ENCODE measurements at places on chromosomes 1 and 21. TPM values are rescaled to one million over a fixed set of nuclear protein-coding genes. Genes with fewer than 3 reads are reported as not detected.

Gene CFHR3
- not detected for total RNA-seq

Gene RRP1B
- total RNA-seq: 12.1 TPM

Gene PTPN22
- 0.59 TPM for total RNA-seq

Gene SPATA17
- total RNA-seq: under 0.01 TPM

Gene TTLL7
- total RNA-seq: 12.0 TPM

Data from RPMI7951 (cell line).